ENCODE measurements at places on chromosomes 5 and 9.

DNA sequence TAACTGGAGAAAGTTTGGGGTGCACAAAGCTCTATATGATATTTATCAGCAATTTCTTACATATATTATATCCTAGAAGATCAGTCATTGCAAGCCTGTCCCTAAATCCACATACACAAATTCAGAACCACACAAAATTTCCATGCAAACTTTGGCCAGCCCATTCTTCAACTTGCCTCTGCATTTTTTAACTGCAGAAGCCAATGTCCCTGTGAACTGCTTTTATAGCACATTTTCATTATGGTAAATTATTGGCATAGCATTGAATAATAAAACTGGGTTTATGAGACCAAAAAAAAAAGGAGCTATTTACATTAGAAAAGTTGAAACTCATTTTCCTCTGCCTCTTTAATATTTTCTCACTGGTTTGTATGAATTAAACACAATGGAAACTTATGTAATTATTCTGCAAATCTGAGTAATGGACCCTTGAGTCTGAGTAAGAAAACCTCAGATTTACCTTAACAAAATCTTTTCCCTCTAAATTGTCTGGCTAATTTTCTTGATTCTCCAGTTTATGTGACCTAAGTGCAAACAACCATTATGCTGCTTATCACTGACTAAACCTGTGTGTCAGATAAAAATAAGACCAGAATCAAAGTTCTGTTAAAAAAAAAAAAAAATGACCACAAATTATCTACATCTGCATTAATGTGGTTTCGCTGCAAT is 398.9 kb downstream of the EFNA5 start:
- DNase-seq: no peak

DNA sequence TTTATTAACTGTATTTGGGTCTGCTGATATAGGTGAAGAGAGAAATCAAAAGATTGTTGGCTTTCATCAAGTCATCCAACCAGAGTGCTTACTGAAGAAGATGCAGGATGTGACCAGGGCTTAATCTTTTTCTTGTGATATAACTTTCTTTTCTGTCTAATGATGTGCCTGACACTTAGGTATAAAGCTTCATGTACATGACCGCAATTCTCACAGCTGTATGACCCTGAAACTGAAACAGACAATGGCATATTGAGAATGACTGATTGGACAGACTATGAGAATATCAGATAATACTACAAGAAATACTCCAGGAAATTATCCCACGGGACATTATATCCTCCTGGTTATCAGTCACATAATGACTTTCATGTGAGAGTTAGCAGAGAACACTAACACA is 32.5 kb upstream of the FAM174A start:
- no peak for DNase-seq

- no peak for DNase-seq
Observed at GRCh38 chr5:54249210-54250028, 61.0 kb downstream of the ARL15 start.

- no peak for DNase-seq
Observed at GRCh38 chr5:150589862-150590601, 50.4 kb upstream of the SYNPO start.

DNA sequence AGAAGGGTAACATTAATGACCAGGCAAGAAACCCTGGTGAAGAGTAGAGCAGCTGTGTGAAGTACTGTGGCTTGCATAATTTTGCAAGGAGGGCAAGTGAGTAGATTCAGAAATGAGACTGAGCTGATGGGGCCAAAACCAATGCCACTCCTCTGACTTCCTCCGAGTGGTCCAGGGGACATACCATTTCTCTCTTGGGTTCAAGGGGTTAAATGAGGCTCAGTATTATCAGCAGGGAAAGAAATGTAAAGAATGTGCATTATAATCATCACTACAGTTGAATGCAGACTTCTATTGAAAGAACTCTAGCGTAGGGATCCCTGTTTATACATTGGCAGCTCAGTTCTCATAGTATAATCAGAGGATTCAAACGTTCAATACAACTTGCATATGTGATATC is 9.9 kb downstream of the POLR3G start:
- DNase-seq: no peak

- DNase-seq: no peak
Observed at GRCh38 chr5:18965893-18966292, 1022.1 kb downstream of the CDH18 start.

DNA sequence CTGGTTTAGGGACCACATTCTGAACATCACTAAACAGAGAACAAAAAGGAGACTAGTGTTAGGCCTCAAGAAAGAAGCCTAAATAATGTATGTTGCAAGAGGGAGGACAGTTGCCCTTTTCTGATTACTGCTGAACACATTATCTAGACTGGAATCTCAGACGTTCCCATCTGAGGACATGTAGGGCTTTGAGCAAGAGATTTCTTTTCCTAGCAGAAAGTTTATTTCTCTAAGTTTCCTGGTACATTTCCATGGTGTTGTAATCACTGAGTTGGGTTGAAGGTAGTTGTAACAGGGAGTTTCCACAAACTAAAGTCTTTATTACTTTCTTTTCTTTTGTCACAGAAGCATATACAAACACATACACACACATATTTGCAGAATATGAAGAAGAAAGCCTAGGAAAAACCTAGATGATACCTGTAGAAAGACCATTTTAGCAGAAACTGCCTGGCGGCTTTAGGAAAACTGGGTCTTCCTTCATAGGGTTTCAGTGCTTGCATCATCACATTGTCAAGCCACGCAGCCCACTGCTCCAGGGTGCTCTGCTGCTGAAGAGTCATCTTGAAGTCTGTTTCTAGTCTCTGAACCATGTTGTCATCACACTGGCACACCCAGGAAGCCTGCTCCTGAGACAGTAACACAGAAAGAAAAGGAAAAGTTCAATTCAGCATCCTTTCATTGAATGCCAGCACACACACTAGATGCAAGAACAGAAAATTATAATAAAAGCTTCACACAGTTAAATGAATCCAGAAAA is 269.1 kb downstream of the RFX3 start:
- DNase-seq: no peak

- no peak for DNase-seq
Observed at GRCh38 chr5:173530547-173530946, 85.9 kb downstream of the BOD1 start.

DNA sequence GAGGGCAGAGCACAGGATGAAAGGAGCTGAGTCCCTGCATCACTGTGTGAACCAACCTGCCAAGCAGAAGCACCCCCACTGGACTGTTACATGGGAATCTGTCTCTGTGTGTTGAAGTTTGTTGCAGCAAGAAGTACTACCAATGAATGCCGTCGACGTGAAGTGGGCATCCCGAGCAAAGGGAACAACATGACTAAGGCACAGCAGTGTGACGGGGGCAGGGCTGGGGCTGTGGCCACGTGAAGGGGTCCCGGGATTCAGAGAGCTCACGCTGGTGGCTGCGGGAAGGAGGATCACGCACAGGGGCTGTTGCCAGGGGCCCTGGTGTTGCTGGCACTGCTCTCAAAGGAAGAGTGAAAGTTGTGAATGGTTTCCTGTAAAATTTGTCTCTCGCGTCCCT is 27.5 kb upstream of the GABBR2 start:
- no peak for DNase-seq

DNA sequence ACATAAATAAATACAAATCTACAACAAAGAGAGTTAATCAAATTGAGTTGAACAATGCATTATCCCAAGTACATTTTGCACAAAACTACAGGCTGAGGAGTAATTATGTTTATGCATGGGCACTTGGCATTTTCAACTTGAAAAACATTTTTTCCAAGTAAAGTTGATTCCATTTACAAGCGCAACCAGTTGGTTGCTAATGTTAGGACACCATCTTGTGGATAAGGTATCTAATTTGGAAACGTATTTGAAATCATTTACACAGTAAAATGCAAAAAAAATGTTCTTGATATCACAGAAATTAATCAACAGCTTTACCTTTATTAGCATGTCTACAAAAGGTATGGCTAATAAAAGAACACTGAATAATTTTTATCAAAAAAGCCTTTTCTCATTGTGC is 18.8 kb downstream of the FTMT start:
- DNase-seq: no peak

GRCh38 chr5:154237376-154237743 is 46.8 kb downstream of the GALNT10 start:
- DNase-seq: no peak

DNA sequence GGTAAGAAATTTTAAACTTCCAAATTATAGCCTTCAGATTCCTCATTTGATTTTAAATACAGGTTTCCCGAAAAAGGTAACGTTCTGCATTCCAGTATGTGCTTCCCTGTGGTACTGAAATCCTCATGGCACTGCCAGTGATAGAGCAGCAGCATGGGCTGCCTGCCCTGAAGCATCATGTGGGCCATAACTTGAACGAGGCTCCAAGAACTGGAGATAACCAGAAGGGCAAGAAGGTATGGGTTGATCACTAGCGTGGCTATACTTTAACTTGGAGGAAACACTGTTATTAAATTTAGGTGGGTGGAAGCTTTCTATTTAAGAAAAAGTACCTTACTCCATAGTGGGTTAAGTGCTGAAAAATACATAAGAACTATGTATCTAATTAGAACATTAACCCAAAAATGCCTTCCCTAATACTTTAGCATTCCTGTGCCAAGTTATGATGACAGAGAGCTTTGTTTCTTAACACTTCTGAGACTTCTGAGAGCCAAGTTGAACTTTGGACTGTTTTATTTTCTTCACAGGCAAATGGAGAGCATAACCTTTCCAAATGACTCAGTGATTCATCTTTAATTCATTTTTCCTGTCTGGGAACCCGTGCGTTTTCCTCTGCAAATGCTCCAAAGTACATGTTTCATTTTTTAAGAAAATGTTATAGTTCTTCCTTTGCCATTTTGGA is 191.5 kb upstream of the GNA14 start:
- no peak for DNase-seq

DNA sequence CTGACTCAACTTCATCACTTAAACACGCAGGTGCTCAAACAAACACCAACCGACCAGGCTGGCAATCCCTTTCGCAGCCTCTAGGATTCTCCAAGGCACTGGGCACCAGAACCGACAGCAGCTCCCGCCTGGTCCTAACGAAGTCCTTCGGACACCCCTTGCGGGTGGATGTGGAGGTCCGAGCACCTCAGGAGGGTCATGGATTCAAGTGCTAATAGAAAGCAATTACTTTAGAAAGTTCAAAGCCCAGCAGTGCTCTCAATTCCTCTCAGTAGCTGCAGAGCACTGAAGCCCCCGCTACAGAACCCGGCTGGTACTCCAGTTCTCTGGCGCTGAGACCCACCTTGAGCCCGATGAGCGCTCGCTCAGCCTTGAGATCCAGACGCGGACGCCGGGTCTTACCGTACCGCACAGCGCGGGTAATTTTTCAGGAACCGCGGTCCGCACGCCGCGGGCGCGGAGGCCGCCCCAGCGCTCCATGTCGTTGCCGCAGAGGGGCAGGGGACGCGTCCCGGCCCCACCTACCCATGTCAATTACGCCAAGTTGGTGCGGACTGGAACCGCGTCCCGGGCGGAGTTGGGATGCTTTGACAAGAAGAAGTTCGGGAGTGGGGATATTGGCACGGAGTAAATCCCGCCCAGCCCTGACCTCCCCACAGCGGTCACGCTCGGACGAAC is 638 bp downstream of the MARCHF3 start:
- DNase-seq: peak; percentile 48

- DNase-seq: no peak
Observed at GRCh38 chr5:168364151-168364661, 72.8 kb downstream of the WWC1 start.

GRCh38 chr5:96439477-96440184 is 6.6 kb upstream of the PCSK1 start:
- no peak for DNase-seq

GRCh38 chr5:37396352-37396751 is 17.2 kb downstream of the WDR70 start:
- DNase-seq: no peak

DNA sequence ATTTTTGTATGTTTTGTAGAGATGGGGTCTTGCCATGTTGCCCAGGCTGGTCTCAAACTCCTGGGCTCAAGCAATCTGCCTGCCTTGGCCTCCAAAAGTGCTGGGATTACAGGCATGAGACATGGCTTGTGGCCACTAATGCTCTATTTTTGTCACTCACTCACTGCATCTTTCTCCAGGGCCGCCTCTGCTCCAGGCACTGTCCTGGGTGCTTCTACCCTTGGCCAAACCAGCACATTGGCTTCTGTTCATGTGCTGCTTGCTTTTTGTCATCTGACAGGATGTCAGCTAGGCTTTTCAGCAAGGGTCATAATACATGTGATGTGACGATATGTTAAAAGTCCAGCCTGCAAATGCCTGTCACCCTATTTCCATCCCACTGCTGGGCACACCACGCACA is 3.2 kb downstream of the ODF2 start:
- no peak for DNase-seq

DNA sequence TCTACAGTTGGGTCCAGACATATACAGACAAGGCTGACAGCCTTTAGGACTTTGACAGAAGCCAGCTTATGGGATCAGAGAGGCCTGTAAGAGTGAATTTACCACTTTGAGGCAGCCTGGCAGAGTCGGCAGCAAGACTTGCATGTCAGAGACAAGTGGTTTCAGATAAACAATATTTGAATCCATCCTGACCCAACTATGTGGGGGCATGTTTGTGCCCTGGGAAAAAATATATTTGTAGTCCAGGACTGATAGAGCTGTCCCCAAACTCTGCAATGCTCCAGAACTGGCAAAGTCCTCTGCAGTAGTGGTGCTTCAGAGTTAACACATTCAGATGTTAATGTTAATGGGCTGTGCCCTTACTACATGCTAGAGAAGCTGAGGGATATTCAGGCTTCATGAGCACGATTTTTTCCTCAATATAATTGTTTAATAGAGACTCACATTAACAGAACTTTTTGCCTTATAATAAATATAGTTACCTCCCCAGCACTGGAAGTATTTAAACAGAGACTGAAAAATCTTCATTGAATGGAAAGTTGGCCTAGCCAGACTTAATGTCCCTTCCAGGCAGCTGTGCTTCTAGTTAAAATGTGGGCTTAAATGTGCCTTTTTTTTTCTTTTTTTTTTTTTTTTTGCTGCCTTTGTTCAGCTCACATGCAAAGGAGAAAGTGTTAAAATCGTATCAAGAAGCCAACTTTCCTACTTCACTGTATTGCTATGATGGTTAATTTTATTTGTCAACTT is 42.9 kb downstream of the FEM1C start:
- DNase-seq: no peak

DNA sequence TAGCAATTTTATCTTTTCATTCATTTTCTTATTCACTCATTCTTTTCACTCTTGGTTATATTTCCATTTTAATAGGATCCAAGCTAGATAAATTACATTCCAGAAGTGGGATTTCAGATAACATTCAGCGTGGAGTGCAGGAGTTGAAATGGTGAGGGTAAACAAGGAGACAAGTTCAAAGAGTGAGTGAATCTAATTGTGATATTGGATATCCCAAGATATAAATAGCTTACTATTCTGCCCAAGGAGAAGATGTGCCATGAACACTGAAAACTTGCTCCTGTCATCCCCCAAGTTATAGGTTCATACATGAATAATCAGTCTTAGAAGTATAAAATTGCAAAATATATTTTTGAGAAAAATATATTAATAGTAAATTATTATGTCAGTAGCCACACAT is 459.3 kb downstream of the CETN3 start:
- DNase-seq: no peak

DNA sequence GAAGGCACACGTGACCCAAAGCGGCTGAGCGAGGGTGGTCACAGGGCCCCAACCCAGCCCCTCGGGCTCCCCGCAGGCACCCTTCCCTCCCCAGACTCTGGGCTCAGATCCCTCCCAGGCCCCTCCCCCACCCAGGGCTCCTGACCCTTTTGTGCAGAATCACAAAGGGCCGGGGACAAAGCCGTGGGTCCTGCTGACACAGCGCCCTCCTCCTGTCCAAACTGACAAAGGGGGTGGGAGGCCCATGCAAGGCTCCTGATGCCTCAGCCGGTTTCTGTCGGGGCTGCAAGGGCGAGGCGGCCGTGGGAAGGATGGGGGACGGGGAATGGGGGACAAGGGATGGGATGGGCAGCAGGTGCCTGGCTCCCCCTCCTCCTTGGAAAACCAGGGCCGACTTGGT is 43.5 kb upstream of the UBAC1 start:
- peak; percentile 84 for DNase-seq
